ENCODE measurements at places on chromosomes 3 and 15. TPM values are rescaled to one million over a fixed set of nuclear protein-coding genes. Genes with fewer than 3 reads are reported as not detected.

DNA sequence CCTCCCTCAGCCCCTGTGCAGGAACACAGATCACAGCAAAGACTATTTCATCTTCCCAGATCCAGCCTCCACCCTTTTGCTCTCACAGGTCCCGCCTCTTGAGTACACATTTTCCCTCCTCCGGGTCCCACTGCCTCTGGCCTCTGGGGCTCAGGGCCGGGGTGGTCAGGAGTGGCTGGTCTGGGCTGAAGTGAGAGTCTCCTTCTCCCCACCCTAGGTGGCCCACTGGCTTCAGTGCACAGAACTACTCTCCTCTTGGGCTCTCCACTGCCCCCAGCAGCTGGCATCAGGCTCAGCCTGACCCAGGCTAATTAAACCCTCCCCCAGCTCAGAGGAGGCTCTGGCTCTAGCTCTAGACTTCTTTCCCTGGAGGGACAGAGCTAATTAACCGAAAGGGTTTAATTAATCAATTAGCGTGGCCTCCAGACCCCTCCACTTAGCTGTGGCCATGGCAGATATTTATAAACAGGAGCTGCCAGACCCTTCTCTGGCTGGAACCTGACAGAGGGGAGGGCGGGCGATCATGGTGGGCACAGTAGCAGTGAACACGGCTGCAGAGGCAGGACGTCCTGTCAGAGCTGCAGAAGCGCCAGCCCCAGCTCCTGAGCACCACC, 15.1 kb downstream of the DUSP7 start:
- no peaks in the 10 kb centered on the region for H3K27me3 ChIP-seq
- no peak overlapping the region for H3K4me3 ChIP-seq
- no peaks in the 10 kb centered on the region for H3K36me3 ChIP-seq
- peaks cover 2% of the 10 kb centered on the region for H3K4me1 ChIP-seq

GRCh38 chr3:186988806-186989205, 58.5 kb downstream of the ST6GAL1 start:
- H3K4me3 ChIP-seq = no peak overlapping the region
- H3K27ac ChIP-seq = no peak overlapping the region
- H3K4me1 ChIP-seq = peaks cover 2% of the 10 kb centered on the region
- no peaks in the 10 kb centered on the region for H3K27me3 ChIP-seq

- H3K4me3 ChIP-seq = peak overlapping the region; percentile 58
- peaks cover 14% of the 10 kb centered on the region for H3K36me3 ChIP-seq
- DNase-seq = peak; percentile 64
- H3K4me1 ChIP-seq = peaks cover 68% of the 10 kb centered on the region
- H3K27me3 ChIP-seq = no peaks in the 10 kb centered on the region
Measured at GRCh38 chr15:90851114-90851513, 17.3 kb upstream of the FURIN start.

- no peaks in the 10 kb centered on the region for H3K36me3 ChIP-seq
- DNase-seq = no peak
- peaks cover 6% of the 10 kb centered on the region for H3K4me1 ChIP-seq
- no peak overlapping the region for H3K27ac ChIP-seq
- H3K4me3 ChIP-seq = no peak overlapping the region
Measured at GRCh38 chr15:85003593-85004312, 22.1 kb downstream of the PDE8A start.

Gene PLXND1
- total RNA-seq = 4.1 TPM
